ENCODE measurements at places on chromosomes 2 and 18.

DNA sequence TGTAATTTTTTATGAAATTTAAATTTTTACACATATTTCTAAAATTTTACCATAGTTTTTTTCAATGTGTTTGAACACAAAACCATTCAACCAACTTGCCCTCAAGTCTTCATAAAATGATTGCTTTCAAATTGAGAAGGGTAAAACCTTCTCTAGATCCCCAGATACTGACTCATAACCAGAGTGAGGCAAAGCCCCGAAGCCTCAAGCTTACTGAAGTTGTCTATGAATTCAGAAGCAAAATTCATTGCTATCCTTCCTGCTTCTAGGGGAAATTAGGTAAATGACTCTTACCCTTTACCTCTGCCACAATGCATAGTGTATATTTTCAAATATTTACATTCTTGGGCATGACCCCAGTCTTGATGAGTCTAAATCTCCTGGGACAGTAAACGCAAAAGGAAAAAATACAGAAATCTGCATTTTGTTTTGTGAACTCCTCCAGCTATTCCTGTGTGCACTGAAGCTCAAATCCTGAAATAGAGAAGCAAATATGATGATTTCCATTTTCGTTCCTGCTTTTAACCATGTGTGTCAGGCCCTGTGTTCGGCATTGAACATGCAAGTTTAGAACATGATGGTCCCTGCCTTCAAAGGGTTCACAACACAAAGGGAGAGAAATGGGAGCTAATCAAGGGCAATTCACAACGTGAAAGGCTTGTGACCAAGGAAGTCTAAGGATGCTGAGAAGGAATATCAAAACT, 246.3 kb downstream of the SUCLG1 start:
- no peak for DNase-seq

- DNase-seq, result no peak
These were observed 43.4 kb upstream of the DNAJC10 start for GRCh38 chr2:182672466-182673165.

DNA sequence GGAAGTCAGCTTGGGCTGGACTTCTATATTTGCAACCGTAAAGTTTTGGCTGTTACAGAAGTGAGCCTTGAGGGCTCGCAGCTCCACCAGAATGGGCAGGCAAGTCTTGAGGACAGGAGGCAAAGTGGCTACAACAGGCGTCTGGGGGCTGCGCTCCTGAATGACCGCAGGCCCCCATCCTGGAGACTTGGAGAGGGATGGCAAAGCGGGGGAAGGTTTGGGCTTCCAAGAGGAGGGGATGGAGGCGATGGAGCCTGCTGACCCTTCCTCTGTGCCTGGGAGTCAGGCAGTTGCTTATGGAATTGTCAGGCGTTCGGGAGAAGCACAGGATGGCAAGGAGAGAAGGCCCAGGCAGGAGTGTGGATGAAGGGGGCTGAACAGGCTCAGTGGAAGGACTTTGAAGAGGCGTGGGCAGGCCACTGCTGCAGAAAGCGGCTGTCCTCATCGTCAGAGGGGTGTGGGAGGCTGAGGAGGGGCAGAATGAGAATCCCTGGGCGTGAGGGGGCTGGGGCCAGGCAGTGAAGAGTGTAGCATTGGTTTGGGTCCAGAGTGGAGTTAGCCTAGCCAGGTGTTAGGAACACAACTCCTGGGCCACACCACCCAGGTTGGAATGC, 72.3 kb downstream of the INHBB start:
- DNase-seq, result no peak

- DNase-seq, result no peak
These were observed 304.4 kb downstream of the GULP1 start for GRCh38 chr2:188596054-188596453.
